ENCODE measurements at places on chromosomes 5 and 9.

GRCh38 chr5:13859270-13860065, 85.0 kb downstream of the DNAH5 start:
- DNase-seq: no peak

- DNase-seq: no peak
These were observed 564.0 kb downstream of the PSAT1 start for GRCh38 chr9:78860801-78861475.

GRCh38 chr9:92147030-92147851, 32.0 kb upstream of the SPTLC1 start:
- no peak for DNase-seq

- DNase-seq: no peak
These were observed 26.6 kb downstream of the HABP4 start for GRCh38 chr9:96476591-96476990.

GRCh38 chr9:29640507-29640906, 2067.2 kb upstream of the C9orf72 start:
- DNase-seq: no peak

- DNase-seq: no peak
These were observed 28.3 kb downstream of the GALNT10 start for GRCh38 chr5:154218786-154219185.

DNA sequence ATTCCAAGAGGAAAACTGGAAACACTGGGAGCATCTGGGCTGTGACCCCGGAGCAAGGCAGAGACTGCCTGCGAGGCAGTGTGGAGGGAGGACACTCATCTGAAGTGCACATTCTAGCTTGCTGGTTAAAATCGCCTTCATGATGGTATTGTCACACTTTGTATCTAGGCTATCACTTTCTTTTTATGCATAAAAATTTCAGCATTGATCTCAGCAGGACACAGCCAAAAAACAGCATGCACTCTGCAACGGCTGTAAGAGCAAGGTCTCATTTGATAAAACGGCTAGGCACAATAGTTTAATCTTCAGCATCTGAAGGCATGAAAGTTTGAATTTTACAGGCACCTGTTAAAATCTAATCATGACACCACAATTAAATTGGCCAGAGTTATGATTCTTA, 110.8 kb upstream of the IRX1 start:
- DNase-seq: no peak

DNA sequence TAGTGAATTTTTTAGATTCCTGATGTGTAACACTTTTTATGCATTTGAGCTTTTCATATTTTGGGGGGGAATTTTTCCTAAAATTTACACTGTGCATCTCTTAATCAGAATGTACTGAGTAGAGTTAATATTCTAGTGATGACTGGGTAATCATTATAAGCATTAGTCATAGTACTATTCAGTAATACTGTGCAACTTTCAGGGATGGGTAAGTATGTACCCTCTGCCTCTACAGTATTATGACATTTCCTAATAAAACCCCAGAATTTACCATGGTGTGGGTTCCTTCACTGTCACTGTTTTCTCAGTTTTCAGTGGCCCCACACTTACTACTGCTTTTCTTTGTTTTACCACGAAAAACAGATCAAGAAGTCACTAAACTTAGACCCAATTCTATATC, 2.8 kb upstream of the CMYA5 start:
- no peak for DNase-seq

- DNase-seq: no peak
These were observed 14.9 kb upstream of the SCGB3A2 start for GRCh38 chr5:147863454-147864158.

GRCh38 chr5:138696501-138696900, 56.7 kb upstream of the CTNNA1 start:
- DNase-seq: no peak

- no peak for DNase-seq
These were observed 215.4 kb upstream of the TLX3 start for GRCh38 chr5:171093598-171093997.

GRCh38 chr9:16575142-16575985, 295.1 kb downstream of the BNC2 start:
- DNase-seq: no peak

DNA sequence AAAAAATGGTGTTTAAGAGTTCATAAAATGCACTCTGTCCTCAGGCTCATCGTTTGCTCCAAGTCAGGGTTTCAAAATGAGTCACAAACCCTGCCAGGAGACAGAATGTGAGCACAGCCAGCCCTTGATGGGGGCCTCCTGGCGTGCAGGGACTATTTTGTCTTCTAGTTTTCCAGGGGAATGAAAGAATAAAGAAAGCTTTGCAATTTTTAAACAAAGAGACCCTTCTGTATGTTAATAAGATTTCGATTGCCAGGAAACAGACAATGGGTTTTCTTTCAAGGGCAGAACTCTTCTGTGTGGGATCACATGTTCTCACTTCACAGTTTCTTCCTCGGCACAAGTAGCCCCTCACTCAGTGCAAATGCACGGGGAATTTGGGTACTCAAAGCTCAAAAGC, 121.4 kb upstream of the C6 start:
- no peak for DNase-seq

- DNase-seq: no peak
These were observed 5.2 kb upstream of the CRB2 start for GRCh38 chr9:123350590-123351310.

GRCh38 chr9:107249131-107249533, 33.9 kb upstream of the RAD23B start:
- no peak for DNase-seq

DNA sequence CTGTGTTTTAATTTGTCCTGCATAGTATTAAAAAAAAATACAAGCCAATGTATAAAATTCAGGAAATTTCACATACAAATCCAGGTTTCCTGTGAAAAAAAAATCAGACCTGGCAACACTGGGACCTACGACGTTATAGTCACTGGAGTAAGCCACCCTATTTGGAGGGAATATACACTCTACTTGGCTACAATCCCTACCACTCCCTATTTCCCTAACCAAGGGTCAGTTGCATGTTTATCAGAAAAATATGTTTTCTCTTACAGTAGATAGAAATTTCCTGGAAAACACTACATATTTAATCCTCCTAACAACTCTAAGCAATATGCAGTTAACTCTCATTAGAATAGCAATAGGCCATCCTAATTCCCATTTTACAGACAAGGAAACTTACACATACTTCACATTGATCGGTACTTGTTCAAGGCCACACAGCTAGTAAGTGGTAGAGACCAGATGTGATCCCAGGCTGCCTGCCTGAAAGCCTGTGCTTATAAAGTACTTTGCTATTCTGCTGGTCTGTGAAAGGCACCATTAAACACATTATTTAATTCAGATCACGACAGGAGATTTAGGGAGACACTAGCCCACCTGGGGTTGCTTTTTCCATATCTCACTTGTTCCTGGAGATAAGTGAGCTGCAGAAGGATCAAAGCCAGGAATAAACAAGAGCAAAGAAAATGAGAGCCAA, 70.8 kb downstream of the MFAP3 start:
- DNase-seq: no peak

DNA sequence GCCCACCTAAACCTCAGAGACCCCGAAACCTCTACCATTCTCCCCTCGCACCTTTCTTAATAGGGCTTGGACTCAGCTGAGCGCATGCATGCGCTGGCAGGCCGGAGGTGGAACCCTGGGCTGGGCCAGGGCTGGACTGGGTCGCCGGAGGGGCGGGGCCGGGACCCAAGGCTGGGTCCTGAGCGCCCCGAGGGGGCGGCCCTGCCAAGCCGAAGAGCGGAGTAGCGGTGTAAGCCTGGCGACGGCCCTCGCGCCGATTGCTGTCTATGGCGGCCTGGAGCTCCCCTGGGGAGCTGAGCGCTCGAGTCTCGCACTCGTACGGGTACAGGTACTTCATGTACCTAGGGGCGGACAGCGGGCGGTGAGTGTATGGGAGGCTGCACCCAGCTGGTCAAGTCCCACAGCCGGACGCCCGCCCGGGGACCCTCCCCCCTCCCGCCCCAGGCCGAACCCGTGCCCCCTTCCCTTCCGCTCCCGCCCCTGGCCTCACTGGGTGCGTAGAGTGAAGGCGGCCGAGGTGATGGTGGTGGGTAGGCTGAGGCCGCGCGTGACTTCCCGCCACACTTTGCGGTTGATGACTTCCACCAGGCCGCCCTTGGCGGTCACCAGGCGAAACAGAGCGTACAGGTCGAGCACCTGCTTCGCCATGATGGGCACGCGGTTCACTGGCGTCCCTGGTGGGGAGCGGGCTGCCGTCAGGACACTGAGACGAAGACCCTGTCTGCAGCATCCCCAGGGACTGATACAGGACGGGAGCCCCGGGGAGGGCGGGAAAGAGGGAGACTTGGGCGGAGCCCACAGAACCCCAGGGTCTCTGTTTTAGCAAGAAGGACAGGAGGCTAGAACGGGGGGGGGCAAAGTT, 3.3 kb upstream of the DCTN3 start:
- no peak for DNase-seq

- no peak for DNase-seq
These were observed 45.0 kb upstream of the N4BP3 start for GRCh38 chr5:178068293-178068692.

- DNase-seq: peak; percentile 11
These were observed 73.9 kb downstream of the RORB start for GRCh38 chr9:74570879-74571512.

All from left colon (tissue), 2 donors.